ENCODE measurements at places on chromosomes 7 and 10. TPM values are rescaled to one million over a fixed set of nuclear protein-coding genes. Genes with fewer than 3 reads are reported as not detected.

The HOGA1 gene
- polyA plus RNA-seq, result not detected

The ATOH7 gene
- polyA plus RNA-seq, result not detected

The SPDYE6 gene
- polyA plus RNA-seq, result not detected

The GIMAP1 gene
- 90.0 TPM for polyA plus RNA-seq

The CDK5 gene
- 19.0 TPM for polyA plus RNA-seq

The PNLIPRP3 gene
- not detected for polyA plus RNA-seq

The HTR5A gene
- polyA plus RNA-seq, result not detected

The ANXA8 gene
- polyA plus RNA-seq, result not detected

The ENTPD1 gene
- polyA plus RNA-seq, result 10.0 TPM

Data from CD4-positive, CD25-positive, alpha-beta regulatory T cell (primary cell).